ENCODE measurements at places on chromosomes 2 and 18. TPM values are rescaled to one million over a fixed set of nuclear protein-coding genes. Genes with fewer than 3 reads are reported as not detected.

GATA6 gene
- 20.6 TPM for total RNA-seq

DNA sequence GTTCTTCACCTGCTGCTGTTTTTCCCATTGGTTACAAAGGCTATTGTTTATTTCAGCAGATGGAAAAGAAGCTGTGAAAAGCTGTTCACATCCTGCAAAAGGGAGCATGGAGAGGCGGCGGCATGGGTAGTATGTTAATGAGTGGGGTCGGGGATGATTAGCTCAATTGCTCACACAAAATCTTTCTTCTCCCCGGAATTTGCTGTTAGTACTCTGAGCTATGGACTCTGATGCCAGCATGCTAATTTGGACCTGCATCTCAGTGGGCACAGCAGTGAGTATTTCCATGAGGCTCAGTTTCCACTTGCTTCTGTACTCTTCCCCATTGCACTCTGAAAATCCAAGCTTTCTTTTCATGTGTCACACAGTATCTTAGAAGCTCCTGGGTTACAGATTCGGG, 61.6 kb downstream of the DNER start:
- no peak for DNase-seq

DNA sequence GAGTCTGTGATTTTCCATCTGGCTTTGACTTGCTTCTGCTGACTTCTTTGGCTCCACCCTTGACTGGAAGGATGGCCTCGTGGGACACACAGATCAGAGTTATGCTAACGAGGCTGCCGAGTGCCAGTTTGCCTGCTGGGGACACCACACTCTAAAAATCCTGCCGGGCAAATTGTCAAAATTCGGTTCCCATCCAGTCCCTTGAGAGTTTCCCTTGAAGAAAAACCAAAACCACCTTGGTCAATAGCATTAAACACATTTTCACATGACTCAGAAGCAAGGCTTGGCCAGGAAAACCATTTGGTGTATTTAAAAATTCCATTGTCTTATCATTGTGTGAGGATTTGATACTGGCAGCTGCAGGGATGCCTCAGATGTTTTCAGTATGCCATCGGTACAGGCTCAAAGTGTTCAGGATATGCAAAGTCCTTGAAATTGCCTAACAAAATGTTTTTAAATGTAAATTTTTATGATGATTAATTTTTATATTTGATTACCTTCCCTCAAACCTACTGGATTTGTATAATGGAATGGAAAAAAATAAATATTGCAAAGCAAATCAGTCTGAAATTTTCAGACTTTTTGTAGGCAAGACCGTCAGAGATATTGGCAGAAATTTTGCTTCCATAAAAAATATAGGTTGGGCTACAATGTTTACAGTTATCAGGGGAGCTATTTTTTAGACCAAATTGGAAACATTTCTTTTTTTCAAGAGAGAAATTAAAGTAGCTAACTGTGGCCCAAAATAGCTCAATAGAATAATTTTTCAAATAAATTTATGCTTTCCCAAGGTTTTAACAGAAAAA, 41.6 kb downstream of the KCNE4 start:
- DNase-seq = no peak

- no peak for DNase-seq
Observed at GRCh38 chr2:74221604-74222299, 23.3 kb downstream of the MTHFD2 start.

- DNase-seq = peak; percentile 83
Observed at GRCh38 chr2:85551698-85552678, 9.3 kb downstream of the GGCX start.

- no peak for DNase-seq
Observed at GRCh38 chr2:231102772-231103171, 22.1 kb downstream of the HTR2B start.

CHMP1B gene
- total RNA-seq = 41.8 TPM

DNA sequence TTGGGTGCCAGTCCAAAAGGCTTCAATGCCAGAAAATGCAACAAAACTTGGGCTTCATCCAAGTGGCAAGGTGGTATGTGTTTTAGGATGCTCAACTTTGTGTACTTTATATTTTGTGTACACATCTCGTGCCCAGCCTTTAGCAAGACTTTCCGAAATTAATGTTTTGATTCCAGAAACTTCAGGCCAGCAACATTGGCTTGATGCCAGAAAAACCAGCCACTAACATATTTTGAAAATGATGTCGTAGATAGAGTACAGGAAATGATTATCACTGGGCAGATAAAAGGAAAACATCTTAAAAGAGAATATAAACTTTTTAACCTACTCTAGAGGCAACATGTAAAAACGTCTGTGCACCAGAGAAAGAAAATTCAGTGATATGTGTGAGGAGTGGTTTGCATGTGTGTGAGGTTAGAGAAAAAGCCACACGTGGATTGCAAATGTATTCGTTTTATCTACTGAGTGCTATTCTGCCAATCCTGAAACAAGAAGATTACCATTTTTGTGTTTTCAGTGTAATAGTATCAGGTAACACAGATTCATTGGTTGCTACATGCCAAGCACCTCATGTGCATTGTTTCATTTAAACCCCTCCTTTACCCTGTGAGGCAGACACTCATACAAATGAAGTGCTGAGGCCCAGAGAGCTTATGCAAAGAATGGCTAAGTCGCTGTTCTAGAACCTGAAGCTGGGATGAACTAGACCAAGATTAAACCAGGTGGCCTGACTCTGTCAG, 264.8 kb downstream of the C1D start:
- peak; percentile 68 for DNase-seq

- DNase-seq = no peak
Observed at GRCh38 chr2:68466361-68466777, 725 bp downstream of the FBXO48 start.

SCN1A gene
- total RNA-seq = 18.0 TPM
